IMR-90 (cell line): ENCODE measurements at places on chromosomes 7 and 10. TPM values are rescaled to one million over a fixed set of nuclear protein-coding genes. Genes with fewer than 3 reads are reported as not detected.
A peak's percentile ranks its signal among the peaks of the same experiment; 100 is the strongest.

- no peaks in the 10 kb centered on the region for H3K4me1 ChIP-seq
- DNase-seq: no peak
- peak overlapping the region; percentile 82 for H3K27ac ChIP-seq
- H3K27me3 ChIP-seq: no peaks in the 10 kb centered on the region
- H3K4me3 ChIP-seq: peak overlapping the region; percentile 67
Measured at GRCh38 chr7:33128631-33128989, 754 bp upstream of the BBS9 start.

GRCh38 chr10:130887170-130887569 lies 424.4 kb downstream of the TCERG1L start:
- DNase-seq: no peak
- H3K4me3 ChIP-seq: no peak overlapping the region
- H3K27me3 ChIP-seq: no peaks in the 10 kb centered on the region

- H3K4me3 ChIP-seq: no peak overlapping the region
- peak; percentile 42 for DNase-seq
- H3K36me3 ChIP-seq: peaks cover 6% of the 10 kb centered on the region; the same call in 1 of the 2 replicates
- no peaks in the 10 kb centered on the region for H3K27me3 ChIP-seq
- peaks cover 9% of the 10 kb centered on the region for H3K4me1 ChIP-seq
- H3K27ac ChIP-seq: no peak overlapping the region
Measured at GRCh38 chr10:102426803-102427287, 5.5 kb downstream of the CUEDC2 start.

DNA sequence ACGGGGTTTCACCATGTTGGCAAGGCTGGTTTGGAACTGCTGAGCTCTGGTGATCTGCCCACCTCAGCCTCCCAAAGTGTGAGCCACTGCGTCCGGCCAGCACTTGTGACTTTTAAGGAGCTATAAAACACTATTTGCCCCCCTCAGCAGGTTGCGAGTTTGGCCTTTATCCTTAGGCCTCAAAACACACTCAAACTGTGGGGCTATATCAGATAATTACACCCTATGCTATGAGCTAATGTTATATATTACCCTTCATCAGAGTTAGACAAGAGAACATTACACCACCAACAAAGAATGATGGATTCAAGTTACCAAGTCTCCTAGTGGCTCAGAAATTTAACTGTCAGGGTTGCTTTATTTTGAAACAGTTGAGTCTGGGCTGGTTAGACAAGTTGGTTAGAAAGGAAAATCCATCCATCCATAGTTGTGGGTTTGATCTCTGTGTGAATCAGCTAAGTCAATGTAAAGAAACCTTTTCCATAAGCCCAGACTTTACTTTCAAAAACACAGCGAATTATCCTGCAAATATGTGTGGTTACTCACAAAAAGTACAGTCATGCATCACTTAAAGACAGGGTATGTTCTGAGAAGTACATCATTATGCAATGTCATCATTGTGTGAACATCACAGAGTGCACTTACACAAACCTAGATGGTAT lies 115.8 kb downstream of the SEMA3D start:
- H3K36me3 ChIP-seq: no peaks in the 10 kb centered on the region
- H3K27ac ChIP-seq: no peak overlapping the region

DNA sequence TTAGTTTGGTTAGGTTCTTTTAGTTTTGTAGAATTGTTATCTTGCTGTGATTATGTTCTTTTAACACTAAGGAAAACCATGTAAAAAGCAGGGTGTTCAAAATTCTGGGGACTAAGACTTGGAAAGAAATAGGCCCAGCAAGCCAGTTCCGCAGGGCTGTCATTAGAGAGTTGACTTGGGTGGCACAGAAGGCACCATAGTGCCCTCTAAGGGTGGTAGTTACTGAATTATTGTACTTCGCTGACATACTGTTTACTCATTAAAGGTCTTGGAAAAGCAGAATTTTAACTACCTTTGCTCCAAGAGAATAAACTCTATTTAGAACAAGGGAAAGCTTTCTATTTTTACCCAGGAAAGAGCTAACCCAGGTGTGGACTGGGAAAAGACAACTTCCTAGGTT lies 86.5 kb downstream of the OTUD1 start:
- peak; percentile 7 for DNase-seq
- H3K27me3 ChIP-seq: no peaks in the 10 kb centered on the region
- no peak overlapping the region for H3K27ac ChIP-seq
- no peaks in the 10 kb centered on the region for H3K4me1 ChIP-seq
- no peaks in the 10 kb centered on the region for H3K36me3 ChIP-seq

- peaks cover 3% of the 10 kb centered on the region; the same call in 1 of the 2 replicates for H3K27me3 ChIP-seq
- H3K27ac ChIP-seq: no peak overlapping the region
- no peak overlapping the region for H3K4me3 ChIP-seq
Measured at GRCh38 chr7:140940898-140941297, 16.2 kb upstream of the BRAF start.

- H3K4me3 ChIP-seq: no peak overlapping the region
- H3K27ac ChIP-seq: no peak overlapping the region
- peak; percentile 82 for DNase-seq
- no peaks in the 10 kb centered on the region for H3K27me3 ChIP-seq
Measured at GRCh38 chr10:103598654-103599115, 105.2 kb downstream of the NEURL1 start.

- no peaks in the 10 kb centered on the region for H3K36me3 ChIP-seq
- H3K4me1 ChIP-seq: no peaks in the 10 kb centered on the region
- H3K27ac ChIP-seq: no peak overlapping the region
- H3K27me3 ChIP-seq: peaks cover 59% of the 10 kb centered on the region
- no peak for DNase-seq
Measured at GRCh38 chr10:69650589-69651261, 20.7 kb downstream of the FAM241B start.

- no peaks in the 10 kb centered on the region for H3K27me3 ChIP-seq
- no peak for DNase-seq
- H3K4me3 ChIP-seq: no peak overlapping the region
- H3K4me1 ChIP-seq: no peaks in the 10 kb centered on the region
- no peaks in the 10 kb centered on the region for H3K36me3 ChIP-seq
- H3K27ac ChIP-seq: no peak overlapping the region
Measured at GRCh38 chr7:19814776-19815175, 41.4 kb upstream of the TMEM196 start.

CFTR gene
- under 0.01 and 0.18 TPM in 2 replicates for total RNA-seq

DNA sequence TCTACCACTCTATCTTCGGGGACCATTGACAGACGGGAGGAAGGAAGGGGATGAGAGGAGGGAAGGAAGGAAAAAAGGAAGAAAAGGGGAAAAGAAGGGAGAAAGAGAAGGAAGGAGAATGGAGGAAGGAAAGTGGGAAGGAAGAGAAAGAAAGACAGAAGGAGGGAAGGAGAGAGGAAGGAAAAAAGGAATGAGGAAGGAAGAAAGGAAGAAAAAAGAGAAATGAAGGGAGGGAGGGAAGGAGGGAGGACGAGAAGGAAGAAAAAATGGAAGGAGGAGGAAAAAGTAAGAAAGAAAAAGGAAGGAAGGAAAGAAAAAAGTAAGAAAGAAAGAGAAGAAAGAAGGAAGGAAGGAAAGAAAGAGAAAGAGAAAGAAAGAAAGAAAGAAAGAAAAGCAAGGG lies 128.9 kb downstream of the ADARB2 start:
- H3K4me3 ChIP-seq: no peak overlapping the region
- H3K27ac ChIP-seq: no peak overlapping the region
- no peaks in the 10 kb centered on the region for H3K27me3 ChIP-seq
- H3K36me3 ChIP-seq: no peaks in the 10 kb centered on the region
- H3K4me1 ChIP-seq: no peaks in the 10 kb centered on the region
- no peak for DNase-seq

DNA sequence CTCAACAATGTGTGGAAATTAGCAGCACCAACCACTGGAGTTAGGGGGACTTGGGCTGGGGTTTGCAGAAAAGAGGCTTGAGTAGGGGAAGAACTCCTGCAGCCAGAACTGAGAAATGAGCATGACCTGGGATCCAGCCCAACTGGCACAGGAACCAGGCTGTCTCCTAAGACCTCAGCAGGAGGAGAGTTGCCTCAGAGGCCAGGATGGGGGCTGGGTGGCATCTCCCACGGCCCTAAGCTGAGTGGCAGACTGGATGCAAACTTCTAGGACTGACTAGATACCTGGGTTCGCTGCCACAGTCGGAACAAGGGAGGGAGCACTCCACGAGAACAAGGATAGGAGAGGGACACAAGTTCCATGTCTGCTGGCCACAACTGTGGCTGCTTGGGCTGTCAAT lies 62.6 kb downstream of the RNF32 start:
- H3K4me3 ChIP-seq: no peak overlapping the region
- no peak for DNase-seq
- no peak overlapping the region for H3K27ac ChIP-seq
- no peaks in the 10 kb centered on the region for H3K36me3 ChIP-seq

GRCh38 chr7:112272921-112273561 lies 66.5 kb downstream of the ZNF277 start:
- H3K27me3 ChIP-seq: no peaks in the 10 kb centered on the region
- no peaks in the 10 kb centered on the region for H3K4me1 ChIP-seq
- no peak overlapping the region for H3K27ac ChIP-seq
- H3K36me3 ChIP-seq: no peaks in the 10 kb centered on the region

- no peaks in the 10 kb centered on the region for H3K36me3 ChIP-seq
- no peak overlapping the region for H3K4me3 ChIP-seq
- H3K27me3 ChIP-seq: no peaks in the 10 kb centered on the region
- peaks cover 13% of the 10 kb centered on the region for H3K4me1 ChIP-seq
- no peak for DNase-seq
Measured at GRCh38 chr10:86872757-86873156, 84.7 kb downstream of the MMRN2 start.

- H3K27ac ChIP-seq: no peak overlapping the region
- H3K36me3 ChIP-seq: no peaks in the 10 kb centered on the region
- no peaks in the 10 kb centered on the region; the same call in 1 of the 2 replicates for H3K27me3 ChIP-seq
- peak; percentile 17 for DNase-seq
Measured at GRCh38 chr10:52740913-52741675, 31.5 kb downstream of the MBL2 start.

MUC3A gene
- not detected in 2 replicates for total RNA-seq

DNA sequence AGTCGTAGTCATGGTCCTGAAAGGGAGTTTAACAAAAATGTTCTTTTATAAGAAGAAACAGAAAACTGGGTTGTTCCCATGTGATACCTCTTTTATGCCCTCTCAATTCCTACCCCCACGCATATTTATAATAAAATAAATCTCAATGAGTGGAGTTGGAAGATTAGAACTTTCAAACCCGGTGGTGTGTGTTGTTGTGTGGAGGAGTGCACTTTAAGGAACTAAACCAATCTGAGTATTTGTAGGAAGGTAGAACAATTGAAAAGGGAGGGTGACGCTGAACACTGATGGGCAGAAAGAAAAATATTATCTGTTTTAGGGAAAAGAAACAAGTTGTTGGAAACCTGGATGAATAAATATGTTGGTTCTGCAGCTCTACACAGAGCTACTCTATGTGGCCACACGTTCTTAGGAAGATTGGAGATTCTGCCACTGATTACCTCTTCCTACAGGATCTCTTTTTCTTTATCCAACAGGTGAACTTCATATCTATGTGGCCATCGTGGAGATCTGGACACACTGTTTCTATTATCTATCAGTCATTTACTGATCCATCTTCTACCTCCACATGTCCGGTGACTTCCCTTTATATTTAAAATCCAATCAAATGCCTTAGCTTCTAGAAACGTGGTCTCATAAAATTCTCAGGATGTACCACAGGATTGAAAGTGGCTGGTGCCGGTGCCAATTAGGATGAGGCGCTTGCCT lies 13.1 kb upstream of the GATA3 start:
- H3K4me3 ChIP-seq: no peak overlapping the region
- H3K4me1 ChIP-seq: 0 out of 2 replicates have a peak, but pooled peaks cover 1% of the 10 kb centered on the region

- H3K4me3 ChIP-seq: no peak overlapping the region
- DNase-seq: peak; percentile 49
- H3K27ac ChIP-seq: no peak overlapping the region
- no peaks in the 10 kb centered on the region for H3K36me3 ChIP-seq
Measured at GRCh38 chr10:17984056-17984455, 32.3 kb downstream of the SLC39A12 start.

DNA sequence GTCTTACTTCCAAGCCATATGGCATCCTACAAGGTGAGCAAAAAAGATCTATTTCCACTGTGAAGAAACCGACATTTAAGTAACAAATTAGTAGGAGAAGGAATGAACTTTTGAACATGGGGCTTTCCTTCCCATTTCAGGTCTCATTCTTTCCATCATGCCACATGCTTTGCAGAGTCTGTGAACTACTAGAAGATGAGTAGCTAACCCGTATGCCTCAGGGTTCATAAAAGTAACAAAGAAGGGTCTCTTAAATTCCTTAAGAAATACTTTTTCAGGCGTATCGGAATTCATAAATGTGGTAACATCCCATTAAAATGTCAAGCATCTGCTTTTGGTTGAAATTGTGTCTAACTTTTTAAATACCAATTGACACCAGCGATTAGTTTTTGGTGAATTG lies 81.3 kb upstream of the TNS3 start:
- no peak for DNase-seq
- no peaks in the 10 kb centered on the region; the same call in 1 of the 2 replicates for H3K27me3 ChIP-seq
- H3K4me3 ChIP-seq: no peak overlapping the region

TLX1 gene
- total RNA-seq: not detected in 2 replicates

OR2A12 gene
- not detected in 2 replicates for total RNA-seq

DNA sequence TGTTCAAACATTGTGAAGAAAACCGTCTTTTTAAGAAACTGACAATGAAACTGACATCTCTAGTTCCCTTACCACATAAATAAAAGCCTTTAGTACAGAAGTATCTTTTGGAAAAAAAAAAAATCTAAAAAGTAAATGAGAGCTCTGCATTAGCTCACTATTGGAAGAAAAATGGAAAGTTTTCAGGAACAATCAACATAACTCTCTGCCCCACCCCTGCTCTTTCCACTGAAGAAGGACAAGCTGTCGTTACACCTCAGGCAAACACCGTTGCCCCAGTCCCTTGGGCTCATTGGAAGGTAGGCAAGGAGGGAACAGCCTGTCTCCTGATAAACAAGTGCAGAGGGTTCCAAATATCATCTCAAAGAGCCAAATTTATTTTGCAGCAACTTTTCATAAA lies 22.4 kb upstream of the C1QL3 start:
- H3K36me3 ChIP-seq: no peaks in the 10 kb centered on the region
- no peaks in the 10 kb centered on the region for H3K4me1 ChIP-seq
- no peak for DNase-seq
- no peak overlapping the region for H3K27ac ChIP-seq

- peak; percentile 48 for DNase-seq
- H3K36me3 ChIP-seq: no peaks in the 10 kb centered on the region
- no peaks in the 10 kb centered on the region; the same call in 1 of the 2 replicates for H3K4me1 ChIP-seq
- no peak overlapping the region for H3K4me3 ChIP-seq
Measured at GRCh38 chr10:89389254-89389653, 3.2 kb upstream of the IFIT1 start.

- H3K4me3 ChIP-seq: no peak overlapping the region
- peaks cover 4% of the 10 kb centered on the region; the same call in 1 of the 2 replicates for H3K36me3 ChIP-seq
- DNase-seq: no peak
- H3K4me1 ChIP-seq: peaks cover 2% of the 10 kb centered on the region; the same call in 1 of the 2 replicates
Measured at GRCh38 chr10:74968667-74969061, 142.3 kb downstream of the KAT6B start.
